ENCODE measurements at places on chromosomes 1 and 21. TPM values are rescaled to one million over a fixed set of nuclear protein-coding genes. Genes with fewer than 3 reads are reported as not detected.

The DENND2C gene
- 2.4 TPM for total RNA-seq

The LAD1 gene
- 34.0 TPM for total RNA-seq

GRCh38 chr1:230067419-230067870 is 407 bp downstream of the GALNT2 start:
- H3K36me3 ChIP-seq: no peaks in the 10 kb centered on the region
- no peaks in the 10 kb centered on the region for H3K27me3 ChIP-seq
- no peak for DNase-seq

DNA sequence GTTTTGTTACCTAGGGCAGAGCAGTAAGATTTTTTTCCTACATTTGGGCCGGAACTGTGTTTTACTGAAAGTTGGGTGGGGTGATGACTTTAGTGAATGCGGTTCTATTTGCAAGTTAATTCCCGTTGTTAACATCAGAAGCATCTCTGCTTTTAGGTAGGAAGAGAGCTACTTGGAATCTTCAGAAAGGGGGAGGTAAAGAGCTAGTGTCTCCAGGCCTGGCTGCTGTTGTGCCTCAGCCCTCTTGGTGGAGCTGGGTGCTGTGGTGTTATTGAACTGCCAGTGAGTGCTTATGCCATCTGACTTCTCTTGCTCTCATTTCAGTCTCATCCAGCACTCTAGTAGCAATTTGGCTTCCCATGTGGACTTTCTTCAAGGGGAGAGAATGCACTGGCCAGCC is 3.4 kb downstream of the KDM4A start:
- no peak overlapping the region for H3K27ac ChIP-seq
- H3K4me3 ChIP-seq: no peak overlapping the region
- no peaks in the 10 kb centered on the region for H3K27me3 ChIP-seq
- peaks cover 34% of the 10 kb centered on the region for H3K4me1 ChIP-seq

DNA sequence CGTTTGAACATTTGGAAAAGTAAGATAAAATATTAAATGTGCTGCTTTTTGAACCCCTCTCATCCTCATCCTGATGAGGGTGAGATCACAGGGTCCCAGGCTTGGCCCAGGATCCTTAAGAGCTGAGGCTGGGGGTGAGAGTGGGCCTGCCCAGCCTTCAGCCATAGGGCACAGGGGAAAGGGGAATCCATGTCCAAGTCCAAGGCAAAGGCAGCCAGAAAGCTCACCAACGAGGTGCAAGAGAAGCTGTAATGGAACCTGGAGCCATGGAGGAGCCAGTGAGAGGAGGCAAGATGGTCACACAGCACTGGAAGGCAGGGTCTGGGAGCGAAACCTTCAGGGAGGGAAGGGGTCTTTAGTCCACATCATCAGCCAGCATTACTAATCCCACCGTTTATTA is 191.9 kb downstream of the RRAGC start:
- H3K27me3 ChIP-seq: no peaks in the 10 kb centered on the region
- DNase-seq: no peak
- H3K4me3 ChIP-seq: no peak overlapping the region

DNA sequence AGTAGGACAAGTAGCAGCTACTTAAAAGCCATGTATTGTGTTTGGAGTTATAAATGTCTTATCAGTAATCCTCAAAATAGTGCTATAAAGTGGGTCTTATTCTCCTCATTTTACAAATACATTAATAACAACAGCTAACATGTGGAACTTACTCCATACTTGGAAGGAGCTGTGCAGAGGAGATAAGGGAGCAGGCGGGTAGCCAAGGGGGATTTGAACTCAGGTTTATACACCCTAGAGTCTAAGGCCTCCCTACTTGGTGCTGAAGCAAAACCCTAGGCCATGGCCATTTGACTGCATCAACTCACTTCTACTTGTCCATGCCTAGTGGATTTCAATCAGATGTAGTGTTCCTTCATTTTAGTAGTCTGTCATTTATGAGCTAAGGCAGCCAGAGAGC is 72.1 kb downstream of the LMO4 start:
- no peaks in the 10 kb centered on the region for H3K36me3 ChIP-seq
- no peaks in the 10 kb centered on the region for H3K4me1 ChIP-seq
- no peak for DNase-seq
- H3K4me3 ChIP-seq: no peak overlapping the region
- no peaks in the 10 kb centered on the region for H3K27me3 ChIP-seq

- H3K4me1 ChIP-seq: no peaks in the 10 kb centered on the region
- no peaks in the 10 kb centered on the region for H3K36me3 ChIP-seq
- no peak overlapping the region for H3K27ac ChIP-seq
- H3K27me3 ChIP-seq: no peaks in the 10 kb centered on the region
Observed at GRCh38 chr21:28310711-28311110, 682.0 kb downstream of the LTN1 start.

GRCh38 chr1:99571092-99571734 is 74.7 kb upstream of the PALMD start:
- no peaks in the 10 kb centered on the region for H3K27me3 ChIP-seq
- H3K4me3 ChIP-seq: no peak overlapping the region
- H3K4me1 ChIP-seq: no peaks in the 10 kb centered on the region
- no peaks in the 10 kb centered on the region for H3K36me3 ChIP-seq
- no peak for DNase-seq

DNA sequence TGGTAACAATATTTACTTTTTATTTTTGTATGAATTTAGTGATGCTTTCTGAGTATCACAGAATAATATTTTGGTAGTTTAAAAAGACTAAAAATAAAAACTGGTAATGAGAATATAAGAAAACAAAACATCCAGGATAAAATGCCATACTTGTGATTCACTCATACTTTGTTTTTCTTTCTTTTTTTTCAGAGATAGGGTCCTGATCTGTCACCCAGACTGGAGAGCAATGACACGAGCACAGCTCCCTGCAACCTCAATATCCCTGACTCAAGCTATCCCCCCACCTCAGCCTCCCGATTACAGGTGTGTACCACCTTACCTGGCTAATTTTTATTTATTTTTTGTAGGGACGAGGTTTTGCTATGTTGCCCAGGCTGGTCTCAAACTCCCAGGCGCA is 64.2 kb upstream of the ADAM30 start:
- no peak overlapping the region for H3K27ac ChIP-seq
- H3K4me1 ChIP-seq: no peaks in the 10 kb centered on the region
- H3K4me3 ChIP-seq: no peak overlapping the region
- DNase-seq: no peak
- H3K36me3 ChIP-seq: peaks cover 4% of the 10 kb centered on the region

DNA sequence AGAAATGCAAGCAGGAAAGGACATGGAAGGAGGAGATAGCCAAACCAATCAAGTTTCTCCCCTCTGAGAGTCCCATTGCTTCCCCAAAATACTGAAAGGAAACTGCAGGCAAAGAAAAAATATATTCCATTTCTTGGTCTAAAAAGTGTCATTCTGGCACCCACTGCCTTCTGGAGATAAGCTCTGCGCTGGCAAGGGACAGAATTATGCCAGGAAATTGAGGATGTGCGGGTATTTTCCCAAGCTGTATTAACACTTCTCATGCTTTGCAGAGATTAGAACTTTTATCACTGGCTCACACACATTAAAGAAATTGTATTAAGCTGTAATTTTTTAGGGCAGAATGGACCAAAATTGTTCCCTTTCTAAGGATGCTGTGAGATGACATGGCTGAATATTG is 381.2 kb upstream of the DUSP10 start:
- H3K27me3 ChIP-seq: no peaks in the 10 kb centered on the region
- no peaks in the 10 kb centered on the region for H3K4me1 ChIP-seq
- H3K27ac ChIP-seq: no peak overlapping the region
- no peaks in the 10 kb centered on the region for H3K36me3 ChIP-seq
- no peak for DNase-seq

GRCh38 chr1:19359357-19359756 is 47.2 kb downstream of the SLC66A1 start:
- H3K27me3 ChIP-seq: no peaks in the 10 kb centered on the region
- no peak overlapping the region for H3K27ac ChIP-seq
- no peak for DNase-seq
- peaks cover 29% of the 10 kb centered on the region for H3K36me3 ChIP-seq
- no peak overlapping the region for H3K4me3 ChIP-seq
